ENCODE measurements at places on chromosomes 6 and 20.

DNA sequence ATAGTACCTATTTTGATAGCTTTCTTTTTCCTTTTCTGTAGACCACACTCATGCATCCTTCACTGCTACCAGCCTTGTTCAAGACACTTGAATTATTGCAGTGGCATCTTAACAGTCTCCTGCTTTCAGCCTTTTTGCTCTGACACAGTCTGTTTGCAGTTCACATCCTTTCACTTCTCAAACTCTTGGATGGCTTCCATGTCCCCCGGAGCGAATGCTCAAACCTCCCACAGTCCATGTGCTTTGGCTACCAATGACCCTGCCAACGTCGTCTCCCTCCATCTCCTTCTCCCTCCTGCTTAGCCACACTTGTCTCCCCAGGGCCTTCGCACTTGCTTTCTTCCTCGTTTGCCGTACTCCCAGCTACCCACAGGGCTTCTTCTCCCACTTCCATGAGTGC, 270.0 kb upstream of the ZFP64 start:
- DNase-seq = no peak

GRCh38 chr6:145866456-145867396, 52.1 kb upstream of the FBXO30 start:
- DNase-seq = no peak

- no peak for DNase-seq
Observed at GRCh38 chr6:31567531-31568370, 4.3 kb upstream of the LTA start.

GRCh38 chr20:23550227-23550626, 18.1 kb downstream of the CST9L start:
- DNase-seq = no peak

DNA sequence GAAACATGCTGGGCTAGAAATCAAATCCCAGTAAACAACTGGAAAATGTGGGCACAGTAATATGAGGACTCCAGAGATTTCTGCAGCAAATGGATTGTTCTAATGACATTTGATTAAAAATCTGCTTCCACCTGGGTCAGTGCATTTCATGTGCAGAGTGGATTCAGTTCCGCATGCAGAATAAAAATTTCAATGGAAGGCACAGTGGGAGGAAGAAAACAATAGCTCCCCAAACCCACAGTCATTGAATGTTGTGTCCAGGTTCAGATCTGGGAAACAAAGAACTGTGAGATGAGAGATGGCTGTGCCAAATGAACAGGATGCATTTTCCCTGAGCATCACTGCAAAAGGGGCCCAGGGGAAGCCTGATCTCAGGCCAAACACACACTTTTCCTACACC, 403.1 kb downstream of the BTBD9 start:
- DNase-seq = no peak

GRCh38 chr6:42448391-42448790, 3.3 kb downstream of the TRERF1 start:
- DNase-seq = no peak

DNA sequence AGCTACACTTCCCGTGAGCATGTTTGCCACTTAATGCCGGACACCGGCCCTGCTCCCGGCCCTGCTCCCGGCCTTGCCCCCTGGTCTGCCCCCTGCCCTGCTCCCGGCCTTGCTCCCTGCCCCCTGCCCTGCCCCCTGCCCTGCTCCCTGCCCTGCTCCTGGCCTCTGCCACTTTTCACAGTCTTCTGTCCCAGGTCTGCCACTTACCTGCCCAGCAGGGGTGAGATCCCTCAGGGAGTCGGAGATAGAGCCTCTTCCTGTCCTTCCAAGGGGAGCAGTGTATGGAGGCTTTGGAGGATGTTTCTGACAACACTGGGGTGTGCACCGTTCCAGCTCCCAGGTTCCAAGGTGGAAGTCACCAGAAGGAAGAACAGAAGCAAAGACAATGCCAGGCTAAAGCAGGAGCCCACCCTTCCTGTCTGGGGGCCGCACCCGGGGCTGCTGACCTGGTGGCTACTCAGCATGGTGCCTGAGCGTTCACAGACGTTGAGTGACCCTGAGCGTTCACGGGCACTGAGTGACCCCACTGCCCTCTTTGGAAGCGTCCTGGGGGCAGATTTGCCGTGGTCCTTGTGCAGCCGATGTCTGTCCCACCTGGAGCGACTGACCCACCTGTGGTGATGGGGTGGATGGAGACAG, 199.8 kb downstream of the DLL1 start:
- no peak for DNase-seq

- no peak for DNase-seq
Observed at GRCh38 chr6:170345662-170346061, 39.1 kb downstream of the FAM120B start.

DNA sequence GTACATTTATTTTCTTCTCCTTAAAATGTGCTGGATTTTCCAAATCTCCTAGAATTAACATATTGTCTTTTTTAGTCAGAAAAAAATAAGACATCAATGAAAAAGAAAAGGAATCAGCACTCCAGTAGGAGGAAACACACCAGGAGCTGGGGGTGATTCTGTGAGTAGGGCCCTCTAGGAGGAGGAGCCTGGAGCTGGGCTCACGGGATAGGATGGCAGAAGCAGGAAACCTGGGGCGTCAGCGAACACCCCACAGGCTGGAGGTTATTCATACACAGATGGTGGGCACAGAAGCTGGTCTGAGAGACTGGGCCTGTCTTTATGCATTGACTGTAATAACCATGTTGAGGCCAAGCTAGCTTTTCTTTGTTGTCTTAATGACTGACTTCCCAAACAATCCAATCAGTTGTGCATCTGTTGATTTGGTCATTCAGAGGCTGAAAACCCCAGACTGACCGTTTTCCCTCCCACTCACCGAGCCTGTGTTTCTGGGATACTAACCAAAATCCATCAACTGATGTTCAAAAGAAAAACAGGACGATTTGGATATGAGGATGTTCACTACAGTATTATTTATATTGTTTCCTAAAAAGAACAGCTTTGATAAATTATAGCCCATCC, 53.1 kb downstream of the CPNE5 start:
- DNase-seq = no peak

DNA sequence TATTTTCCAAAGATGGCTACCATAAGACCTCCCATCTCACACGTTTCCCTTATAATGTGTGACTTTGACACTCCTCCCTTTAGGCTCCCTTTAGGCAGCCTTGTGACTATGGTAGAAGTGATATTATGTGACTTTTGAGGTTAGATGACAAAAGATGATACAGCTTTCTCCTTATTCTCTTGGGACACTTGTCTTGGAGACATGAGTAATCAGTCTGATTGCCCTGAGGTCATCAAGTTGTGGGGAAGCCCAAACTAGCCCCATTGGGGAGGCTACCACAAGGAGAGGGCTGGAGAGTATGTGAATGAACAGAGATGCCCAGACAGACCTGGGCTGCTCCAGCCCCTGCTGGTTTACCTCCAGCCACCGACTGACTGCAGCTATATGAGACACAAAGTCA, 10.6 kb upstream of the DLK2 start:
- DNase-seq = no peak

DNA sequence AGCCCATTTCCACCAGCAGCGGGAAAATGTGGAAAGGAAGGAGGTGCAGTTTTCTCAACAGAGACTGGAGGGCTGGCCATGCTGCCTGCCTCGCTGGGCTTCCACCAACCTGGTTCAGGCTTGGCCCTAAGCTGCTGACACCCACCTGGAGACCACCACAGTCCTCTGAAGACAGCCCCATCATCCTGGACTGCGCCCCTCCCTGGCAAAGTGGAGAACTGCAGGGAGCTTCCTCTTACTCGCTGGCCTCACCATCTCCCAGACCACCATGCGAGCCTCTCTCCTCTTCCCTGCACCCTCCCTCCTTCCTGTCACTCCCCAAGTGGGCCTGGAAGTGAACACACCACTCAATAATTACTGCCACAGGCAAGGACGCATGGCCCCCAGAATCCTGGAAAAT, 71.5 kb downstream of the PSMG4 start:
- DNase-seq = no peak

DNA sequence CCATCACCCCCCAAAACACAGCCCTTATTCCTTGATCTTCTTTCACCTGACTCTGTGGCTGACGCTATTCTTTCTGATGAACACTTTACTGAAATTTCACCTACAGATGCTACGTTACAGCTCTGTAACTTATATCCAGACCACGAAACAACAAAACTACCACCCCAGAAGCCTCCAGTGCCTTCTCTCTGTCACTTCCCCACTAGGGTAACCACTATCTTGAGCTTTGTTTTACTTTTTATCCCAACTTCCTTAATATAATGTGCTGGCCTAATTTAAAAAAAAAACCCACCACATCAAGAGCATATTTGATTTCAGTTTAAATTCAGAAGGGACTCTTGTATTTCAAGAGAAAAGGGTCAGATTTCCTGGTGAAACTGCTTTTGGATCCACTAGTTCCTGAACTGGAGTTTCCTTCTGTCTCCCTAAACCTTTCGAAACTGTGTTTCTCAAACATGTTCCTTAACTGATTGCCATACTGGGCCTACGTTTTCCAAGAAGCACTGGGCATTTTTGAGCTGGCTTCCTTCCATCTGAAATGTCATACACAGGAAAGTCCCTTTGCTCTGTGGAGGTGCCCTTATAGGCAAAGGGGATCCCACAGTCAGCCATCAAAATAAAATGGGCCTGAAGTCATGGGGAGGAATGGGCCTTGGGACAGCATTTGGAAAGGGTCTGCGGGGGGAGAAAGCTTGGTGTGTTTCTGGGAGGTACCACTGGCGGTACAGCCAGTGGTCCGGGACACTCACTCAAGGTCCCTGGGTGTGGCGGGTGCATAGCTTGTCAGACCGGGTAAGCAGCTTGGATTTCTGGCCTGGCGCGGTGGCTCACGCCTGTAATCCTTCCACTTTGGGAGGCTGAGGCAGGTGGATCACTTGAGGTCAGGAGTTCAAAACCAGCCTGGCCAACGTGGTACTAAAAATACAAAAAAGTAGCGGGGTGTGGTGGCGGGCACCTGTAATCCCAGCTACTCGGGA, 25.8 kb upstream of the RTF2 start:
- no peak for DNase-seq

- DNase-seq = no peak
Observed at GRCh38 chr6:136955123-136955522, 33.0 kb downstream of the SLC35D3 start.

GRCh38 chr20:51995551-51995951, 193.2 kb upstream of the SALL4 start:
- no peak for DNase-seq

- DNase-seq = no peak
Observed at GRCh38 chr6:125323376-125323775, 21.6 kb upstream of the HDDC2 start.

DNA sequence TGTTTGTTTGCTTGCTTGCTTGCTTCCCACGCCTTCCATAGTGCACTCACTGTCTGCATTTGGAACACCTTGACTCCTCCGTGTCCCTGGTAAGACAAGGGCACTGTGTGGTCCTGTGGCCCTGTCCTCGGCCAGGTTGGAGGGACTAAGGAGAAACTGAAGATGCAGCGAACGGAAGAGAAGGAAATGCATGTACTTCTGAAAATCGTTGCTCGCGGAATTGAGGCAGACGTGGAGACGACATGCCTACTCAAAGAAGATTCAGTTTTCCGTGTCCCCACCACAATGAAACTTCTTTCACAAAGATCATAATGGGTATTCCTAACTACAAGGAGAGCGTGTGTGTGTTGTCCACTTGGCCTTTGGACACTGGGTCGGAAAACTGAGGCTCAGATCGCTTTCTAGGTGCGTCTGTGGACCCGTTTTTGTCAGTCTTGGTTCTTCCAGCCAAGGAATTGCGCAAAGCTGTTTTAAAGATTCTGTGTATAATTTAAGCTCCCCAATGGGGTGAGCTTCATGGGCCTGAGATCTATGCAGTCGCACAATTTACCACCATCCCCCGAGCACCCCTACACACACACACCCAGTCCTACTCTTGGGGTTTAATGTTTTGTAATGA, 120.4 kb upstream of the ZNF184 start:
- no peak for DNase-seq

- no peak for DNase-seq
Observed at GRCh38 chr20:4116091-4116490, 100.7 kb upstream of the RNF24 start.

GRCh38 chr20:12659942-12660341, 348.8 kb upstream of the SPTLC3 start:
- DNase-seq = no peak

GRCh38 chr20:50308513-50309279, 118.1 kb downstream of the CEBPB start:
- DNase-seq = no peak

GRCh38 chr6:43774776-43775534, 4.9 kb downstream of the VEGFA start:
- peak; percentile 33 for DNase-seq

DNA sequence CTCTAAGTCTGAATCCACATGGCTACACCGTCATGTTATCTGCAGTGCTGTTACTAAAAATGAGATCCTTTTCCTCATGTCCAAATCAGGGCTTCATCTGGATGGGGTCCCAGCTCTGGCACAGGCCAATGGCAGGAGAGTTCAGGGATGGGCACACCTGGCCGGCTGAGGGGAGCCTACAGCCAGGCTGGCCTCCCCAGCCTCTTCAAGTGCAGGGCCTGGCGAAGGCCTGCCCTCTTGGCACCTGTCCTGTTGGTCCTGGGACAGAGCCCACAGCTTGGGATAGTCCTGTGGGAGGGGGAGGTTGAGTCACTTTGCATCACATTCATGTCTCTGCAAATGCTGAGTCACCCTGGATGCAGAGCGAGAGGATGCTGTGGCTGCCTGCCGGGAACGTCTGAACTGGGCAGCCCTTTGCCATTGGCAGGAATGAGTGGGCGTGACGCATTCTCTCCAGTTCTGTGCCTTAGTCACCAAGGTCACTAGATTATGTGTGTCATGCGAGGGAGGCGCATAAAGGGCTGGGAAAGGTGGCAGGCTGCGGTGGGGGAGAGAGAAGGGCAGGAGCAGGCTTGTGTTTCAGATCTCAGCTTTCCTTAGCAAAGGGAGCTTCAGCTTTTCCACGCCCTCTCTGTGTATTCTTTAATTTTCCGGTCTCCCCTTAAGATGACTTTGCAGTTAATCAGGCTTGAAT, 223.2 kb upstream of the ECI2 start:
- peak; percentile 17 for DNase-seq

DNA sequence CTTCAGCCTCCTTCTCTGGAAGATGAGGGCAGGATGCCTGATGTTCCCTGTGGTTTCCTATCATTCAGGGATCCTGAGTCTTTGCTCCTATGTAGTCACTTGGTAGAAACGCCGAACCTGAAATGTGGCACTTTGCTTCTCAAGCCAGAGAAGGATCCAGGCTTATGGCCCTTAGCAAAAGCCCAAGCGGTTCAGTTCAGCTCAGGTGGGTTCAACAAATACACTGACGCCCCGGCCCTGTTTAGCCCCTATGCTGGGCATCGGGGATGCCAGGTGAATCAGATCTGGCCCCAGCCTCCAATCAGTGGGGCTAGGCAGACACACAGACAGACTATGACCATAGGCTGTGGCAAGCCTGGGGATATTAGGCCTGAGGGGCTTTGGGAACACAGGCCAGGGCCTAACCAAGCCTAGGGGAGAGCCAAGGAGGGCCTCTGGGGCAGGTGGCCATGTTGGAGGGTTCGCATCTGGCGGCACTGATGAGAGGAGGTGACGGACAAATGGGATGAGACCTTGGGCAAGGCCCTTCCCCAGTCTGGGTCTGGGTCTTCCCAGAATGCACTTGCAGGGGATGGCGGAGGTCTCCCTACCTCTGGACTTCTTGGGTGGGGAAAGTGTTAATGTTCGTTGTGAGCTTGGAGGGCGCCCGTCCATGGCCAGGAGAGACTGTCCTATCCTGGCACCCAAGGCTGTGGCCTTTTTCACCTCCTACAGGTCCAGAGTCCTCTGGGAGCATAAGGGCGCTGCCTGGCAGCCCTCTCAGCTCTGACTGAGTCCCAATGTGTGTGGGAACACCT, 17.6 kb upstream of the SRC start:
- no peak for DNase-seq

- DNase-seq = no peak
Observed at GRCh38 chr6:13272131-13273046, 55.9 kb downstream of the TBC1D7 start.
